ENCODE measurements at places on chromosomes 3 and 15.

DNA sequence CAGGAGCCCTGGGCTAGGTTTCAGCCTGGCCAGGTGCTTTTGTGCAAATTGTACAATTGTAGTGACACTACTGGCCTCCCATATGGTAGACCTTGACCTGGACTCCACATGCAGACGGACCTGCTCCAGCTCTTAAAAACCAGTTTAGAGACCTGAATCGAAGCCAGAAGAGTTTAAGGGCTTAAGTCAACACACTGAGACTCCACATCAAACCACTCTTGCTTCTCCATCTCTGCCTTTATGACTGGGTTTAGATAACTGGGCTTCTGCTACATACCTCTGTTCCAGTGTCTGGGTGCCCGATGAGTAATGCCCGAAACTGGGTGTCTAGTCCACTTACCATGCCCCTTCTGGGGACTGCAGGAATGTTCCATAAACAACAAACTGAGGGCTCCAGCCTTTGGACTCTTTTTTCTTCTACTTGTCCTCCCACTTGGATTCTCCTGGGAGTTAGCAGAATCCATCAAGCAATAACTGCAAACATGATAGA is 32.8 kb downstream of the TMEM212 start:
- no peak for DNase-seq

GRCh38 chr3:133782454-133782853 is 23.2 kb upstream of the SRPRB start:
- DNase-seq = no peak

DNA sequence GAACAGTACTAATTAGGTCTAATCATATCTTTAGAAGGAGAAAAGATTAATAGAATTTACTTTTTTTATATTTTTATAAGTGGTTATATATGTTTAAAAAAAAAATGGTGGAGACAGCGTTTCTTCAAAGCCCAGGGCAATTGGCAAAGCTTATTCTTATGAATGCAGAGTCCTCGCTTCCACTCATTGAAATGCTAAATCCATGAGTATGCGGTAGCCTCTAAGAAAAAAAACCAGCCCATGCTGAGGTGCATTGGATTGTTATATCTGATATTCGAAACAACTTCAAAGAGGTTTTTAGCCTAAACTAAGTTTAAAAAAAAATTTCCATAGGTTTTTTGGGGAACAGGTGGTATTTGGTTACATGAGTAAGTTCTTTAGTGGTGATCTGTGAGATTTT is 142.8 kb downstream of the GOLIM4 start:
- no peak for DNase-seq

GRCh38 chr3:195224980-195225580 is 45.9 kb downstream of the XXYLT1 start:
- DNase-seq = no peak

GRCh38 chr15:67089217-67090193 is 24.1 kb downstream of the SMAD3 start:
- no peak for DNase-seq

- DNase-seq = no peak
These were observed 627 bp upstream of the FAM131A start for GRCh38 chr3:184336547-184337398.

DNA sequence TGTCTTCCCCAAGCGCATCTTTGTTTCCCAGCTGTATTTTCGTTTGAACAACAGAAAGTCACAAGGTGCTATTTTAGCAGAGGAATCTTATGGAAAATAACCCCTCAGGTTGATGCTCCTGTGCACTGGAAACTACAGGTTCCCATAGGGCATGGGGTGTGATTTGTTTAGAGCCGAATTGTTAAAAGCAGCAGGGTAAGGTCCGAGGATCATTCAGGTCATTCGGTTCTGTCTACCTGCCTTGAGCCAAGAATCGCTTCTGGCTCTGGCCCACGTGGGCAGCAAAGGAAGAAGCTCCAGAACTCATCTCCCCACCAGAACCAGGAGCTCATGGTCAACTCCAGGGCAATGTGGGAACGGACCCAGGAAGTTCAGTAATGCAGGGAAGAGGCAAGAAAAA is 116.7 kb upstream of the TPM1 start:
- DNase-seq = no peak

GRCh38 chr15:40850576-40851112 is 6.8 kb downstream of the SPINT1 start:
- no peak for DNase-seq

GRCh38 chr15:64111679-64112050 is 15.9 kb downstream of the SNX1 start:
- DNase-seq = no peak

GRCh38 chr3:95280711-95281352 is 1218.0 kb downstream of the NSUN3 start:
- no peak for DNase-seq

- DNase-seq = no peak
These were observed 1.7 kb downstream of the SIN3A start for GRCh38 chr15:75449585-75450306.

DNA sequence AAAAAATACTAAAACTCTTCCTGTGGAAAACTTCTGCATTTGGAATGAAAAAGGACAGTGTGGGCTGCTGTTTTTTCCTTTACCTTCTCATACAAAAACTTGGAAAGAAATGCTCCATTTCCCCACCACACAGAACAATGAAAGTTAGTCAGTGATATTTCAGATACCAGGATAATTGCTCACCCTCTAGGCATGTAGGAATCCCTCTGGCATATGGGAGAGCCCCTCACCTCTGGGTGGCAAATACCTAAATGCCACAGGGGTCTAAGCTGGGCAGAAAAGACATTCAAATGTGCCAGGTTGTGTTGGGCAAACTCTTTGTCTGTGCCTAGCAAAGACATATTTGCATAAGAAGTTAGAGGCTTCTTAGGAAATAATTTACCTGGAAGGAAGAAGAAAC is 560.3 kb upstream of the NR2F2 start:
- DNase-seq = no peak

DNA sequence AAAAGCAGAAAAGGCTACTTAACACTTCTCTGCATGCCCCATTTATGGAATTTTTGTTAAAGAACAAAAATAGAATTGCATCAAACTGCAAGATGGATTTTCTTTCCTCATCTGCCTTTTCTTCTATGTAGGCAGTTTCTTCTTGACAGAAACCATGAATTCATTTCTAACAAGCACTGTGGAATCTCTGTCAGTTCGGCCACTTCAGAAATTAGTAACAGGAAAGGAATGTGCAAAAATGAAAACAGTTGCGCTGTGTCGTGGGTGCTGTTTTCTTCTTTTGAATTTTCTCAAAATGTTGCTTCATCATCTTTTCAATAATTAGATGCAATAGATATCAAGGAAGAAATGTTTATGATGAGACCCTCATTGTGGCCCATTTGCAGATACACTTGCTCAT is 151.6 kb downstream of the FOXB1 start:
- no peak for DNase-seq

GRCh38 chr15:31867536-31868442 is 162.5 kb upstream of the CHRNA7 start:
- peak; percentile 60 for DNase-seq

DNA sequence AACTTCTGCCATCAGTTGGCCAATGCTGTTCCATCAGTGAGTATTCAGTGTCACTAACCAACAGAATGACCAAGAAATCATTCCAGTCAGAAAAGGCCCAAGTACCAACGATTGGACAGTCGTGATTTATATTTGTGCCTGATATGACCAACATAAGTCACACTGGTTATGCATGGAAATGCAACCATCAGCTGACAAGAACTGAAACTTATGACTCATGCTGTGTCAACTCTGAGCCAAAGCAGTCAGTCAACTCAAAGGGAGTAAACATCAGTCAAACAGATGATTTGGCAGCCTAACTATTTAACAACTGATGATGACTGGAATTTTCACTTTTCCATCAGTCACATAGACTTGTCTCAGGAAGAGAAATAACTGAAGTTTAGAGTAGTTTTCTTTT is 142.4 kb downstream of the ANXA2 start:
- DNase-seq = peak; percentile 16

DNA sequence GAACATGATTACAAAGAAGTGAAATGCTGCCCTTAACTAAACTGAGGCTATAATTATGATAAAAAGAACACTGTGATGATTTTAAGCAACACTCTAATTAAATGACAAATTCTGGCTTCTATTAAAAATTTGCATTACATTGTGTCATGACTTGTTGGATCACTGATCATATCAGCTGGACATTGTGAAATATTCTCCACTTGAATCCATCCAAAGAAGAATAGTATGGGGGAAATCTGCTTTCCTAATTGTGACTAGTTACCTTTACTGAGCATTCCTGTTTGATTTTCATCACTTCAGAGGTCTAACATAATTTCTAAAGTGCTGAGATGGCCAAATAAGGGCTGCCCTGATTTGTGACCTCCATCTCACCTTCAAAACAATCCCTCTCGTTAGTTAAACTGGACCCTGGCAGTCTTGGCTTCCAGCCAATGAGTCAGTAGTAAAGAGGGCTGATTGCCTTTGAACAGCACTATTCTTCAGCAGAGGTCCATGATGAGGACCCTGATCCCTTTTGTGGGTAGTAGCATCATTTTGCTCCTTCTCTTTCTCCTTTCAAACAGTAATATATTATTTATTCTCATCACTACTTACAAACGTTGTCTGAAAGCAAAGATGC is 53.5 kb upstream of the LEKR1 start:
- no peak for DNase-seq

DNA sequence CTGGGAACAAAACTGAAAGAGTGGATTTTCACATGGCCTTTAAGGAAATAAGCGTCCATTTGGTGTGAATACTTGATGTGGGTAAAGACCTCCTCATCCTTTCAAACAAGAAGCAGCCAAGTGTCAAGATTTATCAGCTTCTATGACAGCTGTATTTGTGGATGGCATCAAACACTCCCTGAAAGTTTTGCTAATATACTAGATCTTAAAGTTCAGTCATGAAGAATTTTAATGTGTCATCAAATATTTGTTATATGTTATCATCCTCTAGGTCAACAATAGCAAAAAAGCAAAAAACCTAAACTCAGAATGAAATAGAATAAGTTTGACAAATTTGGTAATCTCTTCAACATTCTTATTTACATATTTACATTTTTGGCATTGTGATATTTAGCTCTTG is 29.1 kb upstream of the LYSMD4 start:
- no peak for DNase-seq

DNA sequence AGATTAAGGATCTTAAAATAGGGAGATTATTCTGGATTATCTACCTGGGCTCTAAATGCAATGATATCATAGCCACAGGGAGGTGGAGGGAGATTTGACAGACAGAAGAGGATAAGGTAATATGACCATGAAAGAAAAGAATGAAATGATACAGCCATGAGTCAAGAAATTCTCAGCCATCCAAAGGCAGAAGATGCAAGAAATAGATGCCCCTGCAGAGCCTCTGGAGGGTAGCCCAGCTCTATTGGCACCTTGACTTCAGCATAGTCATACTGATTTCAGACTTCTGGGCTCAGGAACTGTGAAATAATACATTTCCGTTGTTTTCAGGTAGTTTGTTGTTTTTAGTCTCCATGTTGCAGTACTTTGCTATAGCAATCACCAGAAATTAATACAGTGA is 31.9 kb upstream of the FOXB1 start:
- no peak for DNase-seq

- no peak for DNase-seq
These were observed 28.8 kb downstream of the HOMER2 start for GRCh38 chr15:82923744-82924143.

DNA sequence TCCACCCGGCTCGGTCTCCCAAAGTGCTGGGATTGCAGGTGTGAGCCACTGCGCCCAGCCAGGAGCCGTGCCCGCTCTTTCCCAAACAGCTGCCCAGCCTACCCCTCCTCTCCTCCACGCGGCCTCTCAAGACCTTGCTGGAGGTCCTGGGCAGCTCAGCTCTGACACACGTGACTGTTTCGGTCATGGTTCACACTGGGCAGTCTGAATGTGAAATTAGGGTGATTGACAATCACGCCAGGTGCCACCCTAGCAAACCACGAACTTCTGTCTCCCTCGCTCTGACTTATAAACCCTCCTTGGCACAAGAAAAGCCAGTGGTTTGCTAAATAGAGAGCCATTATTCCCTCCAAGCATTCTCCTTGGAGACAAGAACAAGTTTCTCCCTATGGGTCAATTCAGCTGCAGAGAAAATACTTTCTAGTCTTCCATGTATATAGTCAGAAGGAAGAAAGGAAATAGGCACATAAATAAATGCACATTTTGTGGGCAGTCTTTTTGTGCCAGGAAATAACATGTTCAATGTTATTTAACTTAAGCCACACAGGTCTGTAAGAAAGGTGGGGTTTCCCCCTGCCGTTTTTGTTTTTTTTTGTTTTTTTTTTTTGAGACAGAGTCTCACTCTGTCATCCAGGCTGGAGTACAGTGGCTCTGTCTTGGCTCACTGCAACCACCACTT is 121.9 kb upstream of the MEF2A start:
- no peak for DNase-seq

GRCh38 chr15:99923711-99924110 is 190.5 kb upstream of the LYSMD4 start:
- no peak for DNase-seq

- DNase-seq = no peak
These were observed 73.2 kb downstream of the CLSTN2 start for GRCh38 chr3:140007911-140008869.

DNA sequence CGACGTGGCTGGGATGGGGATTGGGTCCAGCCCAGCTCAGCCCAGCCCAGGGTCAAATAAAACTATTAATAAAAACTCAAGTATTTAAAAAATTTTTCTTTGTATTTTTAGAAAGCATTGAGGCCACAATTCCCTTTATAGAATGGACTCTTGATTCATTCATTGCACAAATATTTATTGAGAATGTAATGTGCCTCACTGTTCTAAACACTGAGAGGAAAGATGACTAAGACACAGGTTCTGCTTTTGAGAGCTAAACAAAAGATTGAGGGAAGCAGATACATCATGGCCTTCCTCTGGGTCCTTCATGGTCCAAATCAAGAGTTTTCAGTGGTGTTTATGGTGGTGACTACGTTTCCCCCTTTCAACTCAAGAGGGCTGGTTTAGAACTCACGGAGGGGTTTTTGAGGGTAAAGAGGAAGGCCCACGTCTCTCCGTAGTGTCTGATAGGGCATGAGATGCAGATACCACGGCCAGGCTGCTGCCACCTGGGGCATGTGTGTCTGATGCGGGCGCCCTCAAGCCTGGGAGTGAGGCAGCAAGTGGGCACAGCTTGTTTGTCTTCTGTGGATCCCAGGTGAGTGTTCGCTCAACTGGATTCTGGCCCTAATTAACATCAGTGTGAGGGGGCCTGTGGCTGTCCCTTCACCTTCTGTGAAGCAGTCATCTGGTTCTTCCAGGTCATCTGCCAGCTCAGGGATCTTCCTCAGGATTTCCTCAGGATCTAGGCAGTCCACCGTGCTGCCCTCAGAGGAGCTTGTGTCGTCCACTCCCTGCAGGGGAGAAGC is 73.5 kb upstream of the SCN5A start:
- DNase-seq = no peak

GRCh38 chr3:119352863-119353527 is 58.8 kb downstream of the ARHGAP31 start:
- DNase-seq = no peak
